ENCODE measurements at places on chromosomes 1 and 21.

DNA sequence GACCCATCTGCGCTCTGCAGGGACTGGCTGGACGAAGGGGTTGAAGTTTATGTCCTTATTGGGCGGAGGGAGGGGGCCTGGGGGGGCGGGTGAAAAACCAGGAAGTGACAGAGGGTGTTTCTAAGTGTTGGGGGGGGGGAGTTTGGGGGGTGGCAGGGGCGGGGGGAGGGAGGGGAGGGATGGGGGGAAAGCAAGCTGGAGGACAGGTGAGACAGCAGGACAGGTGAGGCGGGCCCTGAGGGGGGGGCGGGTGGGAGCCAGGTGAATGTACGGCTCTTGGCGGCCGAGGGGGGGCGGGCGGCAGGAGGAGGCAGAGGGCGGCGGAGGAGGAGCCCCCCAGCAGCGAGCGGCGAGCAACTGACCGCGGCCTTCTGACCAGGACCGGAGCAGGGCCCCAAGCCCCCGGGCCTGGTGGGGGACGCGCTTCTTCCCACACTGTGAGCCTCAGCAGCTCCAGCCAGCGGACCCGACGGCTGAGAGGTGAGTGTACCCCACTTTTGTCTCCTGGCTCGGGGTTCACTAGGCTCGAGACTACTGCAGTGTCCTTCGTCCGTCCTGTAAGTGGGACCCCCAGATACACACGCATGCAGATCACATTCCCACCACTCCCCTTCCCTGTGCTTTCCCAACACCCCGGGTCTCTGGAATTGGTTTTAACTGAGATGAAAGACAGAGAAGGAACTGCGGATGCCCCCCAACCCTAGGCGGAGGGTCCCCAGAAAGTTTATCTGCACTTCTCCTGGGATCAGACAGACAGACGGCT lies at the start of gene ZBTB7B:
TSS of gene ZBTB7B (plus strand) at position 339 of the 763 bp plus-strand sequence. CDS start 11,859 bp downstream, outside the sequence.
- DNase-seq = no peak

DNA sequence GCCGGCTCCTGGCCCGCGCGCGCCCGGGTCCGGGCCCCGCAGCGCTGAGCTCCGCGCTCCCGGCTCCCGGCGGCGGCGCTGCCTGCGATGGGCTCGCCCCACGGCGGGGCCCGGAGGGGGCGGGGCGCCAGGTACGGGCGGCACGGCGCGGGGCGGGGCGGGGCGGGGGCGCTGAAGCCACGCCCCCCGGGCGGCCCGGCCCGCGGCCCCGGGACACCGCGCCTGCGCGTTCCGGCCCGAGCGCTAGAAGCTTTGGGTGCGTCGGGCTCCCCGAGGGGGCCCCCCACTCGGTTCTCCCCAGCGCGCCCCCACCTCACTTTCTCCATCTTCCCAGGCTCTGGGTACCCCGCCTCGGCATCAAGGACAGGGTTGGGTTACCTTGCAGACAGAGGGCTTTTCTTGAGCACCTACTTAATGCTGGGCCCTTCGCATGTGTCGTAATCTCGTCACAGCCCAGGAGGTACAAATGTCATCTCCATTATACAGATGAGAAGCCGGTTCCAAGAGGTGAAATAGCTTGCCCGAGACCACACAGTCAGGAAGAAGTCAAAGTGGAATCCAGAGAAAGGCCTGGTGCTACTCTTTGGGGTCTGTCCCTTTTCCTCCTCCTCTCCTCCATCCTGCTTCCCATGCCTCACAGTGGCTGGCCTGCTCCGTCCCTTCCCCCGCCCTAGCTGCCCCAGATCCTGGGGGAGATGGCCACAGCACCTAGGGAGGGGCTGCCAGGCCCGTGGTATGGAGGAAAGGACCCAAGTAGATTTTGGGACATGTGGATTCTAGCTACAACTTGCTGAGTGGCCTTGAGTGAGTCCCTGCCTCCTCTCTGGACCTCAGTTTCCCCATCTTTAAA lies 46.5 kb downstream of the RAP1GAP start:
- DNase-seq = peak; percentile 11

DNA sequence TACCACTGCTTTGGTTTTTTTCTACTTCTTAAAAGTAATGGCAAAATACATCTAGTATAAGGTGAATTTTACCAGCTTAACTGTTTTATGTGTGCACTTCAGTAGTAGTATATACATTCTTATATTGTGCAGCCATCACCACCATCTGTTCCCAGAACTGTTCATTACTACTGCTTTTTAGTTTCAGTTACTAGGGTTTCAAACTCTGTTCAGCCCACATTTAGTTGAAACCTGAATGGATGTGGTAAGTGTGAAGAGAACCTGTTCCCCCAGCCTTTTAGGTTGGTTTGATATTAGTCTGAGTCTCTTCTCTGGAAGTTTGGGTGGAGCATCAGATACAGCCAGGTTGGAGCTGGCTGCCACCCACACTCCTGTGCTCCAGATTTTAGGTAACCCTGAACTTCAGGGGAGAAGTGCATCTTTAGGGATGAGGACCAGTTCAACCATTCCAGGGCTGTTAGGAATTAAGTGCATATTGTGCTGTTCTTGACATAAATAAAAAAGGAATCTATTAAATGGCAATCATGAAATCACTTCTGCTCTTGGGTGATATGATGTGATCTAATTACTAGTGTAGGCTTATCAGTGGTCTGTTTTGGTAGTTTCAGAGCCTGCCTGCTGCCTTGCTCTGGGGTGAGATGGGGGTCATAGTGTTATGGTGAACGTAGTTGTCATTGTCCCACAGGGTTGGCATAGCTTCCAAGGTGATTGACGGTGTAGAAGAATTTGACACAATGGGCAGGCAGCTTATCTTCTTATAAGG lies 32.1 kb downstream of the URB2 start:
- DNase-seq = no peak

DNA sequence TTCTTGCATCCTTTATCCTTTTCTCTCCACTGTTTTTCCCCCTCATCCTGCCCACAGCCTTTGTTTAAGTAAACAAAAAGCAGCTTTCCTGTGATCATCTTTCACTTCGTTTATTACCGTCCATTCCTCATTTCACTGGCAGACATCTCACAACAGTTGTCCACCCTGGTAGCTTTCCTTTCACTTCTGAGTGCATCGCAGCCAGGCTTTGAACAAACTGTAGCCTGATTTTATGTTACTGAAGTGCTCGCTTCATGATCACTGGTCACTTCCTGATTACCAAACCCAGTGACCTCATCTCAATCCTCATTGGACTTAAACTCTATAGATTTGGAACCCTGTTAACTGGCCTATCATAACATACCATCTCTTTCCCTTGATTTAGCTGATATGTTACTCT lies 67.7 kb downstream of the SDCCAG8 start:
- no peak for DNase-seq
